ENCODE measurements at places on chromosomes 1 and 21.

GRCh38 chr21:18248171-18248570, 3.5 kb downstream of the CHODL start:
- no peak for DNase-seq

DNA sequence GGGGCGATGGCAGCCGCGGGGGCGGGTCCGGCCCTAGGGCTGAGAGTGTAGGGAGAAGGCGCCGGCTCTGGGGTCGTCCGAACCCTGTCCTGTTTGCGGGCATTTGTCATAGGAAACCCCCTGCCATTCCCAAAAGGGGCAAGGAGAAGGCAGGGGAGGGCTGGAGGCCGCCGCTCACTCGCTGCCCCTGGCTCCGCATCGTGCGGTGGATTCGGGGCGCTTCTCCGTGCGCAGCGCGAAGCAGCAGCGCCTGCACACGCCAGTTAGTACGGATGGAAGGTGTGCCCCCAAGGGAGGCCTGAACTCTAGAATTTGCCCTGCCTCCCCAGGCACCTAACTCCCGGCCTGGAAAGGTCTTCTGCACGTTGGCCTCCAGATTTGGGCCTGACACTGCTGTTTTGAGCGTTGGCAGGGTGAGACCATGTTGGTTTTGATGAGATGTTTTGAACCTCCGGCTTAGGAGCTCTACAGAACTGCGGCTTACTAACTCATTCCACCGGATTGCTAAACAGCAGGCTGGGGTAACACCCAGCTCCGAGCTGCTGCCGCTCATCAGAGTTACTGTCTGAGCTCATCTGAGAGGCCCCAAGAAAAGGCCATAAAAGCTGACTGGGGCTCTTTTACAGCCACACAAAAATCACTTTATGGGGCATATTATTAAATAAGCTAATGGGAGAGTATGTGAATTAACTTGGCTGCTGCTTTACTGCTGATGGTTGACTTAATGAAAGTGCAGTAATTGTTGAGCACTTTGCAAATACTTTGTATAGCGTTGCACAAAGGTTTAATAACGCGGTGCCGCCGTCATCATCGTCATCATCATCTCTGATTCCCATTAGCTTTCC, 987 bp downstream of the GPR137B start:
- peak; percentile 43 for DNase-seq

DNA sequence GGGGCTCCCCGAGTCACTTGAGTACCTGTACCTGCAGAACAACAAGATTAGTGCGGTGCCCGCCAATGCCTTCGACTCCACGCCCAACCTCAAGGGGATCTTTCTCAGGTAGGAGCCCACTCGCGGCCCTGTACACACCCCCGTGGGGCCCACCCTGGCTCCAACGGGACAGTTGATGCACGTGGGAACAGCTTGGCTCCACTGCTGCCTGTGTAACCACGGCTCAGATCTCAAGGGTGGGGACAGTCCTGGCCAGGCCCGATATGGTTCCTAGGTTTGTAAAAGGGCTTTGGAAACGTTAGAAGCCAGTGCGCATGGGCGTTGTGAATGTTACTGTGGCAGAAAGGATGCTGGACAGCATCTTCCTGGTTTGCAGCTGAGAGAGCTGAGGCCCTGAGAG, 18.8 kb downstream of the PODN start:
- DNase-seq = no peak

DNA sequence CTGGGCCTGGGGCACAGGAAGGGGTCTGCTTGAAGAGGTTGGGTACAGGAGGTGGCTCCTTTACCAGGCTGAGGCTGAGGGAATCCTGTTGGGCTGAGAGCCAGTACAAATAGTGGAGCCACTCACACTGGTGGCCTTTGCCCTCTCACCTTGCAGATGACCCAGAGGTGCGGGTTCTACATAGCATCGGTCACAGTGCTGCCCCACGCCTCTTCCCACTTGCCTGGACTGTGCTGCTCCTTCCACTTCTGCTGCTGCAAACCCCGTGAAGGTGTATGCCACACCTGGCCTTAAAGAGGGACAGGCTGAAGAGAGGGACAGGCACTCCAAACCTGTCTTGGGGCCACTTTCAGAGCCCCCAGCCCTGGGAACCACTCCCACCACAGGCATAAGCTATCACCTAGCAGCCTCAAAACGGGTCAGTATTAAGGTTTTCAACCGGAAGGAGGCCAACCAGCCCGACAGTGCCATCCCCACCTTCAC, 1.8 kb upstream of the SLC50A1 start:
- no peak for DNase-seq

DNA sequence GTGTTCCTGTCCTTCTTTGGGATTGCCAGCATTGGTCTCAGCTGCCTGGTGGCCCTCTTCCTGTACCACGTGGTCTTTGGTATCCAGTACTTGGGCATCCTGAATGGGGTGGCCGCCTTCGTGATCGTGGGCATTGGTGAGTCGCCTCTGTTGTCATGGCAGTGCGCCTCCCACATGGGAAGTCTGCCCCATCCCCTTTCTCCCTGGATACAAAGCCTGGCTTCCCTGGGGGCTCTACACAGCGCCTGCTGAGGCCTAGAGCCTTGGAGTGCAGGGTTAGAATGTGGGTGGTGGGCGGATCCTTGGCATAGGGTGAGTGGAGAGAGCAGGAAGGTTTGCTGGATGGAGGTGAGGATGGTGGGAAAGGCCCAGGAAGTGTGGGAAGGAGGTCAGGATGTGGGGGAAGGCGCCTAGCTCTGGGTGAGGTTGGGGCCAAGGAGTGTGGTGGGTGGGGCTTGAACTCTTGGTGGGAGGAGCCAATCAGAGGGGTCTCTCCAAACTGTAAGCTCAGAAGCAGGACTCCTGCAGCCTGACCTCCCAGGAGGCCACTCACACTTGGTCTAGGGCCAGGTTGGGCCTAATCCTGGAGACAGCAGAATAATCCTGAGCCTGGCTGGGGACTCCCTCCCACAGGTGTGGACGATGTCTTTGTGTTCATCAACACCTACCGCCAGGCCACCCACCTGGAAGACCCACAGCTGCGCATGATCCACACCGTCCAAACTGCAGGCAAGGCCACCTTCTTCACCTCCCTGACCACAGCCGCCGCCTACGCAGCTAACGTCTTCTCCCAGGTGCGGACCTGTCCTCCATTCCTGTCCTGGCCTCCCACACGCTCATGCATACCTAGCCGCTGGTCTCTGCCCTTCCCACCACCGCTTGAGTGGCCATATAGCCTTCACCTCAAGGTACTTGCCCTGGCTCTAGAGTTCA, 36.7 kb downstream of the DISP3 start:
- DNase-seq = no peak

DNA sequence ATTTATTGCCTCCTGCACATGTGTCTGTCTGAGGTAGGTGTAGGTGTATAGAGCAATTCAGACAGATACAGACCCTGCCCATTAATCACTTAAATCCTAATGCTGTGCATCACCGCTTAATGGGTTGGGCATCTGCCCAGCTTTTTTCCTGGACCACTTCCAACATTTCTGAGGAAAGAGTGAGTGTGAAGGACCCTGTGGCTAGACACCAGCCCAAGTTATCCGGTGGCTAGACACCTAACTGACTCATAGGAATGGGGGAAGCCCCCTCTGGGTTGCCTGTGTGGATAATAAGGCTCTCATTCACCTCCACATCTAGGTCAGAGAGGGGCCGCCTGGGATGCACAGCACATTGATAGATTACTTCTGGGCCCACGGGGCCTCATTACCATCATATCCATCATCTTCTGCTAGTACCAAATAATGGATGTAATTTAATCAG, 121.1 kb upstream of the RAVER2 start:
- peak; percentile 9 for DNase-seq

GRCh38 chr1:107526524-107527198, 385.8 kb downstream of the NTNG1 start:
- DNase-seq = no peak

DNA sequence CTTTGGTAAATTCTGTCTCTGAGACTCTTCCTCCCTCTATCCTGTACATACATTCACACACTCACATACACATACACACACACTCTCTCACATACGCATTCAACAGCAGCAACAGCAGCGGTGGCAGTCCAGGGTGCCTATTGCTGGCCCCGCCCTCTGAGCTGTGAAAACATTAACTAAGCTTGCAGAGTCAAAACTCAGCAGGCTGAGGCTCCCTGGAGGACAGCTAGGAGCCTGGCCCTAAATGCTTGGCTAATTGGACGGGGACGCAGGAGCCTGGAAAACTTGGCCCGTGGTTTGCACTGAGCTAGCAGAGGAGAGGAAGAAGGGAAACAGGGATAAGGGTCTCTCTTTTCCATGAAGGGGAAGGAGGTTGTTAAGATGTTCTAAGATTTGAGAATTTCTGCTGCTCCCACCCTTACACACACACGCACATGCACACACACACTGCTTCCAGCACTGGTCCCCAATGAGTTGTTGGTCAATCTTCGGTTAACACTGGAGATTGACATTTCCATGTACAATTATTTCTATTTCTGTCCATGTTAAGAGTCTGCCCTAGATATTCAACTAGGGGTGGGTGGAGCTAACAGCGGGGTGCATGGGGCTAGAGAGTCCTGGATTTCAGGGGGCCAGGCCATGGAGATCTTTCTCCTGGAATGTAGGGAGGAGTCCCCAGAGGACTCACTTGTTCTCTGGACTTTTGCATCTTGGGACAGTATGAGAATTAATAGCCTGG, 94.2 kb downstream of the PLXNA2 start:
- no peak for DNase-seq

GRCh38 chr1:217734973-217735372, 103.8 kb downstream of the SPATA17 start:
- DNase-seq = no peak

GRCh38 chr1:204400882-204401510, 10.6 kb downstream of the PPP1R15B start:
- no peak for DNase-seq

All from skeletal muscle cell (primary cell).